Type B pancreatic cell (in vitro differentiated cells): ENCODE measurements at places on chromosomes 3 and 15. TPM values are rescaled to one million over a fixed set of nuclear protein-coding genes. Genes with fewer than 3 reads are reported as not detected.

GRCh38 chr15:52527911-52528563 is 643 bp downstream of the MYO5A start:
- H3K27me3 ChIP-seq: peaks cover 51% of the 10 kb centered on the region
- DNase-seq: no peak
- peak overlapping the region; percentile 86 for H3K27ac ChIP-seq
- H3K4me1 ChIP-seq: peaks cover 6% of the 10 kb centered on the region
- H3K36me3 ChIP-seq: no peaks in the 10 kb centered on the region

- peaks cover 6% of the 10 kb centered on the region for H3K27me3 ChIP-seq
- peak overlapping the region; percentile 4 for H3K27ac ChIP-seq
- H3K4me1 ChIP-seq: peaks cover 19% of the 10 kb centered on the region
These were observed 177.4 kb upstream of the CRBN start for GRCh38 chr3:3356846-3357245.

DNA sequence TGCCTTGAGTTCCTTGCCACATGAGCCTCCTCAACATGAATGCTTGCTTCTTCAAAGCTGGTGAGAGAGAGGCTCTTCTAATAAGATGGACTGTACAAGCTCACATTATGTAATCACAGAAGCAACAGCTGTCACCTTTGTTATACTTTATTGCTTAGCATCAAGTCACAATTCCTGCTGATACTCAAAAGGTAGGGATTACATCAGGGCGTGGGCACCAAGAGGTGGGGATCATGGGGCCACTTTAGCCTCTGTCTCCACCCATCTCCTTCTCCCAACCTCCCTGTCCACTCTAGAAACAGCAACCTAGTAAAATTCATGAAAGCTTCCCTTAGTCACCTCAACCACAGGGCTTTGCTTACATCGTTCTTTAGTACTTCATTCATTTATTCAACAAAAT is 95.9 kb downstream of the FAM43A start:
- no peak overlapping the region for H3K27ac ChIP-seq
- H3K4me1 ChIP-seq: peaks cover 21% of the 10 kb centered on the region
- H3K4me3 ChIP-seq: no peak overlapping the region
- H3K36me3 ChIP-seq: no peaks in the 10 kb centered on the region
- peaks cover 28% of the 10 kb centered on the region for H3K27me3 ChIP-seq

- H3K36me3 ChIP-seq: no peaks in the 10 kb centered on the region
- no peak overlapping the region for H3K27ac ChIP-seq
- no peak overlapping the region for H3K4me3 ChIP-seq
- H3K27me3 ChIP-seq: peaks cover 37% of the 10 kb centered on the region
- H3K4me1 ChIP-seq: peaks cover 16% of the 10 kb centered on the region
These were observed 30.1 kb downstream of the FGD5 start for GRCh38 chr3:14848906-14849305.

- no peak overlapping the region for H3K27ac ChIP-seq
- H3K4me3 ChIP-seq: no peak overlapping the region
- H3K36me3 ChIP-seq: peaks cover 6% of the 10 kb centered on the region
- peaks cover 13% of the 10 kb centered on the region for H3K4me1 ChIP-seq
- no peak for DNase-seq
These were observed 356.5 kb downstream of the ERC2 start for GRCh38 chr3:56111606-56112304.

DNA sequence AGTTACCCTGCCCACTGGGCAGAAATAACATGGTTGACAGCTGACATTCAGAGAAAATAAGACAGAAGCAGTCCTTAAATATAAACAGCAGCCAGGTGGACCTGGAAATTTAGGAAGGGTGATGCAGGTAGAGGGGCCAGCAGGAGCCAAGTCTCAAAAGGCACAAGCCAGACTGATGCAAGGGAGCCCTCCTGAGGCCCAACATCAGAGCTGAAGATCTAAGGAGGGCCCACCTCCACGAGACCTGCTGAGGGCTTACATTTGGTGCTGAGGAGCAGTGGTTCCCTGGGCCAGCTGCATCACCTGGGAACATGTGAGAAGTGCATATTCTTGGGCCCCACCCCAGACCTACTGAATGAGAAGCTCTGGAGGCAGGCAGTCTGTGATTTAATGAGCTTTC is 105.5 kb upstream of the TRIM42 start:
- H3K36me3 ChIP-seq: no peaks in the 10 kb centered on the region
- no peak for DNase-seq
- H3K4me1 ChIP-seq: peaks cover 15% of the 10 kb centered on the region

- peaks cover 8% of the 10 kb centered on the region for H3K4me1 ChIP-seq
- no peak overlapping the region for H3K27ac ChIP-seq
- no peak overlapping the region for H3K4me3 ChIP-seq
- DNase-seq: no peak
These were observed 422.7 kb upstream of the TPRG1 start for GRCh38 chr3:188749010-188749617.

DNA sequence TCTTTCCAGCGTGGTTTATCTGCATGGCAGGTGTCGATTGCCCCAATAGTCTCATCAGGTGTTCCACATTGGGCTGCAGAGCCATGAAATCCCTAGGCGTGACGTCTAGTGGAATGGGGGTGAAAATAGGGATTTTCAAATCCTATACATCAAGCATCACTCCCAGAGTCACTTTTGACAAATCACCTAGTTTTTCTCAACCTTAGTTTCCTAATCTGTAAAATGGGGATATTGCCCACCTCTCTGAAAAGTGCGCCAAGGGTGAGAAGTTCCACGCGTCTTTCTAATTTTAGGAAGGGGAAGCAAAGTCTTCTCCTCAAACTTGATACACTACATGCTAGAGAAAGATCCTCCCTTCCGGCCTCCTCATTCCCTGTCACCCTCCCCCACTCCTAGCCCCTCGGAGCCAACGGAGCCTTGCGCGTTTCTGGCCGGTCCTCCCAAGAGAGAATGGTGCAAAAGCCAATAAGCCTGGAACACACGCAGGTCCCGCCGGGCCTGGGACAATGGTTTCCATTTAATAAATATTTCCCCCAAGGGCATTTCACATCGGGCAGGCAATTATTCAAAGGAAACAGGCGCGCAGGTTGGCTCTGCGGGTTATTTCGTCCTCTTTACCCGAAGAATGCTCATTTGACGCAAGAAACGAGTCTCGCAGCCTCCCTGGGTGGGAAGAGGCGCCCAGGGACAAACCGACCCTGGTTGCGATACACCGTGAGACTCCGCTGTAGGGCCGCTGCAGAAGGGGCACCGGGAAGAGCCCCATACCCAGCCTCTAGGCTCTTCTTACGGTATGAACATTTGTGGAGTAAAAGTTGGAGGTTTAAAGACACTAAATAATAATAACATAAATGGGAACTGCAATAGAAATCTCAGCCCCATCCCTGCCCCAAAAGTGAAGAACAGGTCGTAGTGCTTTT is 1.2 kb upstream of the SOX14 start:
- peak overlapping the region; percentile 84 for H3K4me3 ChIP-seq
- no peaks in the 10 kb centered on the region for H3K36me3 ChIP-seq
- DNase-seq: no peak
- H3K4me1 ChIP-seq: peaks cover 7% of the 10 kb centered on the region
- no peak overlapping the region for H3K27ac ChIP-seq

DNA sequence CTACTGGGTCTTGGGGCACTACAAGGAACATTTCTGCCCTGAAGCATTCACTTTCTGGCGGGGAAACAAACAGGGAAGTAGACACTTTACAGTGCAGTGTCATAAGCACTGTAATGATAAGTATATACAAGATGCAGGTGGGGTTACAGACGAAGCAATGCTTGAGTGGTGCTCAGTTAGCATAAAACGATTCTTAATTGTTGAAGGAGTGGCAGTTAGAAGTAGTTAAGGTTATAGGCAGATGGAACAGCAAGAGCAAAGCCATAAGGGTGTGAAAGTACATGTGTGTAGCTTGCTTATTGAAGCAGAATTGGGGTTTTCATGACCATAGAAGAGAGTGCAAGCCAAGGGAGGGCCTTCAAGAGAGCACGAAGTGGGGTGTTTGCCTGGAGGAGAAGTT is 46.2 kb downstream of the SLC25A26 start:
- no peaks in the 10 kb centered on the region for H3K36me3 ChIP-seq
- DNase-seq: no peak
- no peak overlapping the region for H3K27ac ChIP-seq
- H3K4me3 ChIP-seq: no peak overlapping the region

DNA sequence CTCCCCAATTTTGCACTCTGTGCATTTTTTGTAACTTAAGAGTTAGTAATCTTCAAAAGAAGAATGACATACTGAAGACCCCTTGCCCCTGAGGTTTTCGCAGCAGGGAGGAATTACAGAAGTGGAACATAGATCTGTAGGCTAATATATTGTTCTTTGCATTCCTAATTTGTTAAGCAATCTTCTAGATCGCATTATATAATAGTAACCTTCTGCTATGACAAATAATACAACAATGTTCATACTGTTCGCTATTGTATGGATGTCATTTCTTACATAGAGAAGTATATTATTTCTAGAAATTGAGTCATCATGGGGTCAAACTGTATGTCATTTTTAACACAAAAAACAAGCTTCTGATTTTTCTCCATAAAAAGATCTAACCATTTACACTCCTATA is 95.8 kb upstream of the TGFBR2 start:
- H3K27me3 ChIP-seq: no peaks in the 10 kb centered on the region
- H3K27ac ChIP-seq: no peak overlapping the region
- no peak for DNase-seq
- peaks cover 4% of the 10 kb centered on the region for H3K4me1 ChIP-seq

GRCh38 chr15:55319537-55320237 is 665 bp downstream of the PIGB start:
- peak overlapping the region; percentile 39 for H3K27ac ChIP-seq
- DNase-seq: no peak
- peak overlapping the region; percentile 99 for H3K4me3 ChIP-seq
- peaks cover 25% of the 10 kb centered on the region for H3K4me1 ChIP-seq
- H3K27me3 ChIP-seq: no peaks in the 10 kb centered on the region

AHSG gene
- total RNA-seq: 0.27 and 0.74 TPM in 2 replicates
